ENCODE measurements at places on chromosomes 16 and 17.

DNA sequence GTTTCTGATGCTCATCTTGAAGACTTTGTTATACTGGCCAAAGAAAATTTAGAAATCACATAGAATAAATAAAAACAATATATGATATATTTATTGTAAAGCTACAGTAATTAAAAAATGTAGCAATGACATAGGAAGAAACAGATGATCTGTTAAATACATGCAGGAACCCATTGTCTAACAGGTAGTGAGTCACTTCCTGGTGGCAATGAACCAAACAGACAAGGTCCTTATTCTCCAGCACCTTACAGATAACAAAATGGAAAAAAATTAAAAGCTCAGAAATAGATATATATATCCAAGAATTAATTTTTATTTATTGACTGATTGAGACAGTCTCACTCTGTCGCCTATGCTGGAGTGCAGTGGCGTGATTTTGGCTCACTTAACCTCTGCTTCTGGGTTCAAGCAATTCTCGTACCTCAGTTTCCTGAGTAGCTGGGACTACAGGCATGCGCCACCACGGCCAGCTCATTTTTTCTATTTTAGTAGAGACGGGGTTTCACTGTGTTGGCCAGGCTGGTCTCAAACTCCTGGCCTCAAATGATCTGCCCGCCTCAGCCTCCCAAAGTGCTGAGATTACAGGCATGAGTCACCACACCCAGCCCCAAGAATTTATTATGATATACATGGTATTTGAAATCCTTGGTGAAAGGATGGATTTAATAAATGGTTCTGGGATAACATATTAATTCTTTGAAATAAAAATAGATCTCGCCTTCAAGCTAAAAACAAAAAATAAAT is 7.5 kb downstream of the NETO2 start:
- DNase-seq: no peak

- DNase-seq: no peak
Measured at GRCh38 chr16:67713647-67714273, 5.4 kb downstream of the GFOD2 start.

- no peak for DNase-seq
Measured at GRCh38 chr16:58197314-58198012, 443 bp downstream of the CSNK2A2 start.

DNA sequence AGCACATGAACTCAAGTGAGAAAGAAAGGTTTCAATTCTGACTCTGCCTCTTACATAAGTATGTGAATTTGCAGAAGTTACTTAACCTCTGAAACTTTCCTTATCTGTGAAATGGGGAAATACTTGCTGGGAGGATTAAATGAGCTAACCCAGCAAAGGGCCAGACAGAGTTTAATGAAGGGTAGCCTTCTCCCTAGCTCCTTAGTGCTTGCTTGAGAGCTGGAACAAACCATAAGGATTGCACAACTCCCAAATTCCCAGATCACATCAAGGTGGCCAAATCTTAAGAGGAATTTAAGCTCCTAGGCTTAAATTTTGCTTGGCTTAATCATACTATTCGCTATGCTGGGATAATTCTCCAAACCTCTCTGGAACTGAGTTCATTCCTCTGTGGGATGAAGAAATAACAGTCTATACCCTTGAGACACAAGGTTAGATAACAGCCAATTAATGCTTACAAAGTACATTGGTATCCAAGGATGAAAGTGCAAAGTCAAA is 11.8 kb upstream of the WSB1 start:
- no peak for DNase-seq

GRCh38 chr17:43579566-43580140 is 33.5 kb upstream of the ETV4 start:
- no peak for DNase-seq

DNA sequence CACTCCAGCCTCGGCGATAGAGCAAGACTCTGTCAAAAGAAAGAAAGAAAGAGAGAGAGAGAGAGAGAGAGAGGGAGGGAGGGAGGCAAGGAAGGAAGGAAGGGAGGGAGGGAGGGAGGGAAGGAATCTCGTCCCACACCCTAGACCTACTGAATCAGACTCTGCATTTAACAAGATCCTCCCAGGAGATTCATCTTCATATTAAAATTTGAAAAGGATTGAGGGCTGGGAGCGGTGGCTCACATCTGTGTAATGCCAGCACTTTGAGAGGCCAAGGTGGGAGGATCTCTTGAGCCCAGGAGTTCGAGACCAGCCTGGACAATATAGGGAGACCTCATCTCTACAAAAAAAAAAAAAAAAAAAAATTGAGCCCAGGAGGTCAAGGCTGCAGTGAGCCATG is 33.5 kb upstream of the NUFIP2 start:
- DNase-seq: no peak

DNA sequence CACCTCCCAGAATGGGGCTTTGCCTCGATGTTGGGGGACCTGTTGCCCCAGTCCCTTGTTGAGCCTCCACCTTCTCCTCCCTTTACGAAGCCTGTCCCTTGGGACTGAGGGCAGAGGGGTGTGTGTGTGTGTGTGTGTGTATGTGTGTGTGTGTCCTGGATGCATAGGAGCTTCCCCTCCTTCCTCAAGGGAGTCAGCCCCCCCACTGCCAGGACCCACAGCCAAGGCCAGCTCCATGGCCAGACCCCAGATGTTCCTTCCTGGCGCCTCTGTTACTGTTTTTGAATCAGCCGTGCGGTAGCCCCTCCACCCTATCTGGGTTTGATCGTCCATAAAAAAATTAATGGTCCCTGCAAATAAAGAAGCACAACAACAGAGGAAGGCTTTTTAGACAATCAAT is 17.7 kb upstream of the DOK4 start:
- DNase-seq: no peak

GRCh38 chr17:28972437-28972836 is 21.1 kb upstream of the PHF12 start:
- DNase-seq: no peak

DNA sequence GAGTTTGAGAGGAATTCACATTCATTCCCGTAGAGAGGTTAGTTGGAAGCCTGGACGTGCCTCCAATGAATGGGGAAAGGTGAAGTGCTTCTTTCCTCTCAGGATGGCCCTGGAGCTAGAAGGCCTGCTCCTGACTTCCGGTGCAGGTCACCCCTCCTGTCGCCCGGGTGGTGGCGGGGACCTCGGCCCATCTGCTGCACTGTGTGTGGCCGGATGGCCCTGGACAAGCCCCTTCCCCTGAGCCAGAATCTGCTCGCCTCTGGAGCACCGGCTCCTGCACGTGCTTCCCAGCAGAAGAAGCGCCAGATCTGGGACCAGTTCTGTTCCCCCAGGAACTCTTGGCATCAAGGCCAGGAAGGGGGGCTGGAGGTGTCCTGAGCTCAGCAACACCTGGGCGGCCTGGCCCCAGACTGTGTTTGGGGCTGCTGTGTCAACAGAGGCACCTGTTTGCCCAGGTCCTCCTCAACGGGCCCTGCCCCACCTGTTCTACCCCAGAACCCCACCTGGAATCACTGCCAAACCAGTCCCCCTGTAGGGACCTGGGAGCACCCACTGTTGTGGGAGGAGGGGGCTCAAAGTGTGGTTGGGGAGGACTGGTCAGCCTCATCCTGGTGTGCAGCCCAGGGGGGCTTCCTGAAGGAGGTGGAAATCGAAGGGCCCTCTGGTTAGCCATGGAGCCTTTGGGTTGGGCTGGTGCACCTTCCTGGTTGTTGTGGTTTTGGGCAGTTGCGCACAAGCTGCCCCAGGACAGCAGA is 5.1 kb upstream of the PERCC1 start:
- no peak for DNase-seq

GRCh38 chr16:81571592-81572385 is 127.2 kb downstream of the CMIP start:
- DNase-seq: no peak

DNA sequence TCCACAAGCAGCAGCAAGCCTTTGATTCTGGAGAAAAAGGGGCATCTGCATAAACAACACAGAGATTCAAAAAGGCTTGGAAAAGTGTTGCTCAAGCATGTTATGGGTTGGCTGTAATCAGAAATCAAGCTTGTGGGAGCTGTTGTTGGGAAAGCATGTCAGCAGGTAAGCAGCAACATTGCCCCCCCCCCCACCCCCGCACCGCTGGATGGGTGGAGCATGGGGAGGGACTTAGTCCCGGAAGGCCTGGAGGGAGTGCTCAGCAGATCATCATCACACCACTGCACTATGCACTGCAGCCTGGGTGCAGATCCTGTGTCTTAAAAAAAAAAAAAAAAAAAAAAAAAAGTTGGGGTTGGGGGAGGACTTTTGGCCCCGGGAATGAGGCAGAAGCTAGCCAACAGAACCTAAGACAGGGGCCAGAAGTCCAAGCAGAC is 16.8 kb upstream of the AKAP1 start:
- no peak for DNase-seq

DNA sequence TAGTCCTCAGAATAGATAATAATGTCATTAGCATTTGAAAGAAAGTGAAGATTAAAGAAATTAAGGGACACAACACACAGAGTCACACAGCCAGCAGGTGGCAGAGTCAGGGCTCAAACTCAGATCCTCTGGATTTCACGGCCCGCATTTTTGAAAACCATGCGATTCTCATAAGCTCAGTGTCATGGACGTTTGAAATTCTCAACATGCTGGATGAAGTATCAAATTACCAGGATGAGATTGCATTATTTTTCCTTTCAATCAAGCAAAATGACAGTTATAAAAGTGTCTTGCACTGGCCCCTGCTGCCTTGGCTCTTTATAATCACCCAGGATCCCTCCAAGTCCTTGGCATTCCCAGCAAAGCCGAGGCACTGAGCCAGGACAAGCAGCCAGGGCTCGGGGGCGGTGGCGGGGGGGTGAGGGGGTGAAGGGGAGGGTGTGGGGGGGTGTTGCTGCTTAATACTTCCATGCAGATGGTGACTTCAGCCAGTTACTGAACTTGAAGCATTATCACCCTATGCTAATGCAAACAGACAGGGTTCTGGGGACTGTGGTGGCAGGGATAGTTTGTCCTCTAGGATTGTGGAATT is 6.6 kb upstream of the BMERB1 start:
- peak; percentile 53 for DNase-seq

DNA sequence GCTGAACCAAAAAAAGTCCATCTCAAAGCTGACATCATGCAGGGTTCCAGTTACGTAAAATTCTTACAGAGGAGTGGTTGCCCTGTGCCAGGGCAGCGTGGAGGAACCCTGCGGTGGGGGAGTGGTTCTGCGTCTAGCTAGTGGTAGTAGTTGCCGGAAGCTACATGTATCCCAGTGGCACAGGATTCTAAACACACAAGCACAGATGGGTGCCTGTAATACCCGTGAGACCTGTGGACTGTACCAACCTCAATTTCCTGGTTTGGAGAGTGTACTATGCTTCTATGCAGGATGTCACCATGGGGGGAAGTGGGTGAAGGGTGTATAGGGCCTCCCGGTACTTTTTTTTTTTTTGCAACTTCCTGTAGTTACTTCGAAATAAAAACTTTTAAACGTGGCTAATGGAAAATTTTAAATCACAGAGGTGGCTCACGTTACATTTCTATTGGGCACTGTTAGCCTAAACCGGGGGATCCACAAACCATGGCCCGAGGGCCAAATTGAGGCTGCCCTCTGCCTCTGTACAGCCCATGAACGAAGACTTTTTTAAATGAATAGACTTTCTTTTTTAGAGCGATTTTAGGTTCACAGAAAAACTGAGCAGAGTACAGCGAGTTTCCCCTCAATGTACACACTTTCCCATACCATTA is 38.5 kb downstream of the TBC1D16 start:
- no peak for DNase-seq

All from hypothalamus (tissue), 51 donors.